ENCODE measurements at places on chromosomes 2 and 18.

- DNase-seq = no peak
Measured at GRCh38 chr18:50126471-50126870, 68.5 kb downstream of the MYO5B start.

- DNase-seq = no peak
Measured at GRCh38 chr18:22486667-22487066, 69.0 kb upstream of the CTAGE1 start.

DNA sequence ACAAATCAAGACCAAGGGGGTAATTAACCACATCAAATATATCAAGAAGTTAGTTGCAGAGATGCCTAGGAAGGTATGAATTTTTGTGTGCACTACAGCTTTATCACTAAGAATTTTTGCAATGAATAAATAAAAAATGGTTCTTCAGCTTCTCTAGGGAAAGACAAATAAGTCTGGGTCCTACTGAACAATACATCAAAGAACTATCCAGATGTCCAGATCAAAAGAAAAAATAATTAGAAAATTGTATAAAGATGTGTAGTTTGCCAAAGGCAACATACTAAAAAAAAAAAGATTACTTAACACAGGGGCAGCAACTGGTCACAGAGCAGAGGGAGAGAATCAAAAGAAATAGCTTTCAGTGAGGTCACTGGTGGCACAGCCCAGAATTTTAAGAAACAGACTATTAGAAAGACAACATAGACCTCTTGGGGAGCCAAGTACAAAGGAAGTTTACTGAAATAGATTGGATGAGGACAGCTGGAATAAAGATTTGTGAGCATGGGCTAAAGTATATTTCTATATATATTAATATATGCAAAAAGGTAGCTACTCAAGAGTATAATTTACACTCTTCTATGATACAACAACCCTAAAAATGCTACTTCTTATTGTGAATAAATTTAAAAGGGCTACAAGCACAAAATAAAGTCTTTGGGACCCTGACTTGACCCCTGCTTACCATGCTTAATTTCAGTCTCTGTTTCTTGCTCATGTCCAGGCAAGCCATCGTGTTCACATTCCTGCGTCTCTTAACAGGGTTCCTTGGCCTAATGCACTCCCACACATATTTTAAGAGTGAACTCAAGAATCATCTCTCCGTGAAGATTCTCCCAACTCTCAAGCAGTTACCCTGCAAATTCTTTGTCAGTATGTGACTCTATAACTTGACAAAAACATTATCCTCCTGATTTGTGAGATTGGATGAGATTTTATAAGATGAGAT, 99.0 kb upstream of the GRB14 start:
- DNase-seq = no peak

- DNase-seq = no peak
Measured at GRCh38 chr18:63046375-63046774, 273.2 kb downstream of the BCL2 start.

DNA sequence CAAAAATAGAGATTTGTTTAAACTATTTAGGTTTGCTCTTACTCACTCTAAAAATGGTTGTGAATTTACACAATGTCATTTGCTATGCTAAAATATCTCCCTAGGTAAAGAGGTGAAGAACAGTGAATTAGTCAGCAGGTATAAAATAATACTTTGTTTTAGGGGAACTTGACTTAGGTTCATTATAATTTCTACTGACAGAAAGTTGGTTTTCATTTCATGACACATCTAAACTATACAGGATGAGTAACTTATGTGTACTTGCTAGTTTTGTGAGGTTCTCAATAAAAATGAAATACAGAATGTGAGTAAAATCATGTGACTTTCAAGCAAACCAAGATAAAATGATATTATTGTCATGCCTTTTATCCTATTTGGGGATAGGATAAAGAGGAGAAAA, 66.0 kb downstream of the DIS3L2 start:
- no peak for DNase-seq

GRCh38 chr2:18927525-18928232, 338.3 kb upstream of the NT5C1B start:
- peak; percentile 26 for DNase-seq

- no peak for DNase-seq
Measured at GRCh38 chr18:4721545-4721944, 266.4 kb upstream of the DLGAP1 start.

DNA sequence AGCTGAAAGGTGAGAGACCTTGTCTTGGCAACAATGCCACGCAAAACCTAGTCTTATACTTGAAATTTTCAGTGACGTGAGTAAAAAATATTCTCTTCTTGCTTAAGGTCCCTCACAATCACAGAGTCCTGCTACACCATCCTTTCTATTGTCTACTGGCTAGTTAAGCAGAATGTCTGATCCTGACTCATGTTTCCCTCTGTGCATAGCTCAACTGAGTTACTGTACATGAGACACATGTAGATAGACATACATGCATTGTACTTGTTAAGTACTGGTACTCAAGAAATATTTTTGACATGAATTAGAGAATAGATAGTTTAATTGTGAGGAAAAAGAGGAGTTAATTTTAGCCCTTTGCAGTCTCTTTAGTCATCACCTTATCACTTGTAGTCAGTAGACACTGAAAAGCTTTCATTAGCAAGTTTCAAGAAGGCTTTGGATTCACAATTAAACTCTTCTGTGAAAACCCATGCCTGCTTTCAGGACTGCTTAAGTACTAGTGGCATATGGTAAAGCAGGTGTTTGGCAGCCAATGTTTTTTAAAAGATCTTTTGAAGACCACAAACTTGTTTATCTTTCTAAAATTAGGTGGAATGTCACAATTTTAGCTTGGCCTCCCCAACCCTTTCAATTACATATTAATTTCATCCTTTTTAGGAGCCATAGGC, 158.7 kb upstream of the CCDC150 start:
- DNase-seq = no peak

GRCh38 chr2:111122631-111123421, 2.1 kb downstream of the BCL2L11 start:
- peak; percentile 92 for DNase-seq

DNA sequence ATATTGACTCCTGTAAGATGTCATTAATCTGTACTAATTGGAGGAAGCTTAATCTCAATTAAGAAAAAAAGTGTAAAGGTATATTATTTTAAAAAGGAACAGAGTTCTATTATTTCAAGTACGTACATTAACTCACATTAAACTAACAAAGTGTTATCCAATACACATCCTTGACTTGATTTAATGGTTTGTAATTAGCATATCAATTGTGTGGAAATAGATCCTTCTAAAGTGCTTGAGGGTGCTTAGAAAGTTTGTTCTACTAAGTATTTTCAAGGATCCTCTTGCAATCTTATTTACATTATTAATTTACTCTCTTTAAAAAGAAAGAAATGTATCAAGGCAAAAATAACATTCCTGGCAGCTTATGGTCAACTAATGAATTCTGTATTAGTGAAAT, 720.3 kb downstream of the KCNJ3 start:
- DNase-seq = no peak

GRCh38 chr2:157181234-157181633, 76.3 kb upstream of the GALNT5 start:
- no peak for DNase-seq

DNA sequence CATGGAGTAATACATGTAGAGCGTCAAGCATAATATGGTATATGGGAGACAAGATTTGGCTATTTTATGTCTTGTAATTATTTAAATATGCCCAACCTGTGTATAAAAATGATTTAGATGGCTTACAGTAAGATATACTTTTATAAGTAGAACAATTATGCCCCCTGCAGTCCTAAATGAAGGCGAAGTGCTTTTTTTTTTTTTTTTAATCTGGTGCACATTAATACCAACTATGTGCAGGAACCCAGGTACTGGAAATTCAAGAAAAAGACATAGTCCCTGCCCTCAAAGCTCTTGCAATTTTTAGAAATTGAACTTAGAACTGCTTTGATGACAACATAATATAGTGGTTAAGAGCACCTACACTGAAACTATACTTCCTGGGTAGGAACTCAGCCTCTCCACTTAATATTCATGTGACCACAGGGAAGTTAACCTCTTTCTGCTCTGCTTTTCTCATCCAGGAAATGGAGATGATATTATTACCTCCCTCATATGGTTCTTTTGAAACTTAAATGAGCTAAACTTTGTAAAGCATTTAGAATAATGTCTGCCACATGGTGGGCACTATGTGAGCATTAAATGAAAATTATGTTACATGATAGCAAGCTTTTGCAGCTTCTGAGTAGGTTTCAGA, 38.1 kb downstream of the AFTPH start:
- DNase-seq = no peak

- DNase-seq = no peak
Measured at GRCh38 chr2:111667542-111668273, 216.3 kb downstream of the ANAPC1 start.

DNA sequence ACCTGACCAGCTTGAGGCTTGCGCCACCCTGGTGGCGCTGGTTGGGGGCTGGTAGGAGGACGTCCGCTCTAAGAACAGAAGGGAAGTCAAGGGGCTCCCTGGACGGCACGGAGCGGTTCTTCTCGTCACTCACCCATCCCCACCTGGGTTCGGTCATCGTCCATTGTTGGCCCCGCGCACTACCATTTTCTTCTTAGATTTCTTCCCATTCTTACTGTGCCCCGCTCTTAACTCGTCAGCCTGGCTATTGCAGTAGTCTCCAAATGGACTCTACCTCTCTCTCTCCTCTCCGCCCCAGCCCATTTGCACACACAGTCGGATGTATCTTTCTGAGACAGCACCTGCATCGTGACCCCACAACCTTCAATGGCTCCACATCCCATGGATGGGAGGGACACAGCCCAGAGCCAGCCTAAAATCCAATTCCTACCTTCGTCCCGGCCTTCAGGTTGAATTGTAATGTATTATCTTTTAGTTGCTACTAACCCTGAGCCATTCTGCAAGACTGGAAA, 814 bp upstream of the RAB1A start:
- DNase-seq = no peak

DNA sequence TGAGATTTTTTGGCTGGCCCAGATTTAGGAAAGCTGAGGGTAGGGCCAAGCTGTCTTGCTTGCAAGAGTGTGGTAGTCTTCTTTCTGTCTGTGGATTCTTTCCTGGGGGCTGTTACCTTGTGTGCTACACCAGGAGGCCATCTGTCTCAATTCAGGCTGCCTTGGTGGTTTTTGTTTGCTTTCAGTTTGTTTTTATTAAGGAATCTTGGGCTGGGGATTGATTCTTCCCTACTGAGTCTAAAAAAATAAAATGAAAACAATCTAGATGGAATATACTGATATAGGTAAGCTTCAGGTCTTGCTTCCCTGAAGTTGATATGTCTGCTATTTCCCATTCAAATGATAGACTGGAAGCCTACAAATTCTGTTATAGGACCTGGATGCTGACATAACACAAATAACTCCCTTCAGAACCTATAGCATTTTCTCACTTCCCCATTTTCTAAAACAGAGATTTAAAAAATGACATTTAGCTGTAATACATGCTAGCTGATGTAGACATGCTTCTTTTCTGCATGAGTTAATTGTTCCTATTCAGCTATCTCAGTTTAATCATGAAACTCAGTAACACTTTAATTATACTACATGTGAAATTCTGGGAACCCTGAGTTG, 5.3 kb downstream of the LHCGR start:
- DNase-seq = no peak

DNA sequence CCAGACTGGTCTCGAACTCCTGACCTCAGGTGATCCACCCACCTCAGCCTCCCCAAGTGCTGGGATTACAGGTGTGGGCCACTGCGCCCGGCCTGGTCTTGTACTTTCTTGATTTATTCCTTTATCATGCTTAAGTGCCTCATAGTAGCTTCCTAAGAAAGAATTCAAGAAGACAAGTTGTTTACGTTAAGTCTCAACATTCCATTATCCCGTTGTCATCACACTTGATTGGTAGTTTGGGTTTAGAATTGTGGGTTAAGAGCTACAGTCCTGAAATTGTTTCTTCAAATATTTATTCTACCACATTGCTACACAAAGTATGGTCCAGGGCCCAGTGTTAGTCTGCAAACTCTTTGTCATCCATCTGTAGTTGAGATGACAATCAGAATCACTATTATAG, 194.0 kb downstream of the VWC2L start:
- no peak for DNase-seq

- no peak for DNase-seq
Measured at GRCh38 chr2:144712550-144712940, 192.6 kb upstream of the ZEB2 start.

- no peak for DNase-seq
Measured at GRCh38 chr2:207480521-207481040, 49.2 kb upstream of the CREB1 start.

DNA sequence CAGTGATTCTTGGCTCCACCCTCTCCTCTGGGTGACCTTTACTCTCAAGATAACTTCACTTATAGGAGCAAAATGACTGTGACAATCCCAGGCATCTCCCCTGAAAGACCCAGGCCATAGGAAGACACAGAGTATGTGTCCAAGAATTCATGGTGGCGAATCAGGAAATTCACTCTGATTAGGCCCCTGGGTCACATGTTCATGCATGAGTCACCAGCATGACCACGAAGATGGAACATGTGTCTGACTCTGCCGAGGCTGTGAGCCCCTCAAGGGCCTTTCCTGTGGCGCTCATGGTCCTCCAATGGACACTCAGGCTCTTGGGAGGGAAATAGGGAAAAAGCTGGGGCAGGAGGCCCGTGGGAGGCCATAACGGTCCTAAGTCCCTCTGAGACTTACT, 74.0 kb upstream of the TEX51 start:
- no peak for DNase-seq

DNA sequence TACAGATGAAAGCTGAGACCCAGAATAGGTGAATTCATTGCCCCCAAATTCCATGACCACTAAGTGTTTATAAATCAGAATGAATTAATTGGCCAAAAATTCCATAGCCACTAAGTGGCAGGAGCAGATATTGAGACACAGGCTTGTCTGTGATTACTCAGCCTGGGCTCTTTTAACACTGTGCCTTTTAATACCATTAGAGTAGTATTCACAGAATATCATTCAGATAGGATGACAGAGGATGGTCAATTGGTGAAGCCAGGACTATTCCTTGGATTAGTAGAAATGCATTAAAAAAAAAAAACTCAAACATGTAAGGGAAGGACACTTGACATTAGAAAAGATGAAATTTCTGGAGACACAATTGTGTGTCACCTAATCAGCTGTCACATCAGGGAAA, 698.6 kb downstream of the DCC start:
- DNase-seq = no peak

GRCh38 chr2:204072443-204073324, 136.1 kb downstream of the ICOS start:
- no peak for DNase-seq

DNA sequence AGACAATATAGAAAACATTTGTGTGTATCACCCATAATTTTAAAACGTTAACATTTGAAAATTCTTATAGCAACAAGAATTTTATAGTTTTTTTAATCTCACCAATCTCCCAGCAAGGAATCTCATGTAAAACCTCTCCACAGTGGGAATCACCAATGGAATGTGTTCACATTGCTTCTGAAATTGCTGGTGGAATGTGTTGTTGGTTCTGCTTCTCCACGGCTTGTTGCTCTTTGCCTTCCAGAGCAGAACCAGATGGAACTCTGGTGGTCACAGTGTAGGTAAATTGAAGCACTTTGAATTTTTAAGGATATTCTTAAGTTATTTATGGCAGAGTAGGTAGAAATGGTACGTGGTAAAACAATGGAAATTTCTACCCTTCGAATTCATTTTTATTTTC, 35.1 kb downstream of the DCAF17 start:
- no peak for DNase-seq

Data from upper lobe of left lung (tissue), 6 donors.